ENCODE measurements at places on chromosomes 12 and 14. TPM values are rescaled to one million over a fixed set of nuclear protein-coding genes. Genes with fewer than 3 reads are reported as not detected.

DNAJC22 gene
- 3.7 TPM for total RNA-seq

MSRB3 gene
- total RNA-seq, result 52.5 TPM

RNASE3 gene
- total RNA-seq, result not detected

TAS2R42 gene
- not detected for total RNA-seq

KDM5A gene
- 45.7 TPM for total RNA-seq

PTHLH gene
- 7.9 TPM for total RNA-seq

ACSS3 gene
- total RNA-seq, result 29.5 TPM

PZP gene
- not detected for total RNA-seq

DNA sequence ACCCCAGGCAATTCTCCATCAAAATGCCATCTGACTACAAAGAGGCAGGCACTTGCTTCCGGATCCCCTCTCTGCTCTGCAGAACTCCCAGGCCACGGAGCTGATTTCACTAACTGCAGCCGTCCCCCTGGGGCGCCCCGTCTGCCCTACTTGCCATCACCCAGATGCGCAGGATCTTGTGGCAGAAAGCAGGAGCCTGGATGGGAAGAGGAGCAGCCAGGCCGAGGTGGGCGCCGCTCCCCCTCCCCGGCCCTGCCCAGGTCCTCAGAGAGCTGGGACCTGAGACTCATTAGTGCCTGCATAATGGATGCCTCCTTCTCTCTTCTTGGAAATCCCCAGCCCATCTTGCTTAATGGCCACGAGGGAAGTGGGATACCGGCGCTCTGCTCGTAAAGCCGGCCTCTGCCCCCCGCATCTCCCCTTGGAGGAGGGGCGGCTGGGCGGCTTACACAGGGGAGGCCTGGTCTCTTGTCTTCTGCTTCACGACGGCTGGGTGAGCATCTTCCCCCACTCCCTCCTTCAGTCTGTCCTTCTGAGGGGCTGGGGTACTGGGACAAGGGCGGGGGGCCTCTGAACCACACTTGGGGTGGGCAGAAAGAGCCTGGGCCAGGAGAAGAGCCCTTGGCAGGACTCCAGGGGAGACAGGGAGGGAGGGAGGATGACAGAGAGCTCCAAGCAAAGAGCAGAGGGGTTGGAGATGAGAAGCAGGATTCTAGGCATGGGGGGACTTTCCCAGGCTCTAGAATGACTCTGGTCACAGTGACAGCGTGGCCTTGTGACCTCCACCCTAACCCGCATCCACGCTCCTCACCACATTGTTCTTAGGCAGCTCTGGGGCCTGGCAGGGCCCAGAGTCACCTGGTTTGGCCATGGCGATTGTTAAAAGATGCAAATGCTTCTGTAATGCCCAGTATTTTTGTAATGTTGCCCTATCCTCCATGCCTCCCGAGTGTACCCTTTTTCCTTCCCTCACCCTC, 19.4 kb upstream of the EML1 start:
- no peak for DNase-seq

DNA sequence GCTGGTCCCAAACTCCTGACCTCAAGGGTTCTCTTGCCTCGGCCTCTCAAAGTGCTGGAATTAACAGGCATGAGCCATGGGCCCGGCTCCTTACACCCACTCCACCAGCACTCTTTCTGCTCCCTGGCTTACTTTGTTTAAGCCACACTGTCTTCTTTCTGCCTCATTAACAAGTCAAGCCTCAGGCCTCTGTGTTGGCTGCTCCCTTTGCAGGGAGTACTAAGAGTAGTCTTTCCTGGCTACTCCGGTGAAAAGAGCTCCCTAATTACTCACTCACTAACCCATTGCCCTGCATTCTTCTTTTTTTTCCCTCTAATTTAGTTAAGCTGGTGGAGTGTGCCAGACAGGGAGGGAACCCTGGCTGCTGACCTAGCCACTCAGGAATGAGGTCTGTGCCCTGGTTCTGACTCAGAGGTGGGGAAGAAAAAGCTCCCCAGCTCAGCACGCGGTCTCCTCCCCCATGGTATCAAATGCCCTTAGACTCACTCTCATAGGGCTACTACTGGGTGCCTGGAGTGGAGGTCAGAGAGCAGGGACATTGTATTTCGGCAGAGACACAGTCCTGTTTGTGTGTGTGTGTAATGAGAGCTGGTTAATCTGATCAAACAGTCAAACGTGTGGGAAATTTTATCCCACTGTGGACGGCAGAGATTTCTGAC, 19.8 kb downstream of the GALNT6 start:
- no peak for DNase-seq

DNA sequence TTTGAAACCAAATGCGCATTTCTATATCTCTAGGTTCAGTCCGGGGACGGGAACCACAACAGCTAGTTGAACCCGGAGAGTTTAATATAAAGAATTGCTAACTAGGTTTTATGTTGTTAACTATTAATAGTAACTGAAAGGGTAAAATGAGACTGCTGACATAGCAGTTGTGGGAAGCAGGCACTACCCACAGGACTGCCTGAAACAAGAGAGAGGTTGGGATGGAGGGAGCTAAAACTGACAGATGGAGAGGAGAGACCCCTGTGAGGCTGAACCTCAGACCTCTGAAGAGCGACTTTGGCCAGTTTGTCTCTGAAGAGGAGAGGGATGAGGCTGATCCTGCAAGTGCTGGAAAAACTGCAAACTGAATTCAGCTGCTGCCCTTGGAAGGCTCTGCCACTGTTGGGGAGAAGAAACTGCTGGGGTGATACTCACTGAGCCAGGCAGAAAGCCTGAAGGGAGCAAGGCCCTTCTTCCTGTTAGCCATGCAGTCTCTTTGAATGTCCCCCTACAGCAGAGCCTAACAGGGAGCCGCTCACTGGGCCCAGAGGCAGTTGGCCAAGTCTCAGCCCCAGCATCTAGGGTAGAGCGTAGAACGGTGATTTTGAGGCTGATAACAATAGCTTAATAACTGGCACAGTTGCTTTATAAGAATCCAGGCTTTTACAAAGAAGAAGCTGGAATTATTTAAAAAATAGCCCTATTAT, 172.2 kb downstream of the NPAS3 start:
- no peak for DNase-seq

DNA sequence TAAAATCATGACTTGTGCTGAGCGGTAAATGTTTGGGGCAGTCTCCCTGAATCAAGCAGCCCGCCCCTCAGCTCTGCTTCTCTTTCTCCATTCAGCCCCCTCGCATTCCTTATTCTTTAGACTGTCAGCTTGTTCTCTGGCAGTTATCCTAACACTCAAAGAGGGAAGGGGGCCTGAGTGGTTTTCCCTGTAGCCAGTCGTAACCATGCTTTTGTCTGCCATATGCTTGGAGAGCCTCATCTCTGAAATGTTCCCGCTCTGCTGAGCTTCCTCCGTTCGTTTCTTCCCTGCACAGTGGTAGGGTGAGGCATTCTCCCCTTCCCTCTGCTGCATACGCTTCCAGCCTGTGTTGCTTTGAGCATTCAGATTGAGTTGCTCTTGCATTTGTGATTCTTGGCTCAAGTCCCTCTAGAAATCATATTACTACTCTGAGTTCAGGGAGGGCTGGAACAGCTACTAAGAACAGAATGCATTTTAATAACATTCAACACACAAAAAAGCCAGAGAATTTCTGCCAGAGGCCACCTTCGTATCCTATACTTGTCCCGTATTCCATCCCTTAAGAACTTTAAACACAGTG, 119.7 kb downstream of the FBXL14 start:
- no peak for DNase-seq

GRCh38 chr12:24025153-24025798, 75.8 kb upstream of the SOX5 start:
- no peak for DNase-seq

- DNase-seq, result no peak
These were observed 193.5 kb downstream of the DIO2 start for GRCh38 chr14:80017795-80018194.
